ENCODE measurements at places on chromosomes 5 and 9. TPM values are rescaled to one million over a fixed set of nuclear protein-coding genes. Genes with fewer than 3 reads are reported as not detected.

NME5 gene
- total RNA-seq, result 6.9 TPM

FAM200C gene
- total RNA-seq, result 11.8 TPM

SOHLH1 gene
- not detected for total RNA-seq

SLC2A6 gene
- total RNA-seq, result 4.0 TPM

F12 gene
- total RNA-seq, result 0.29 TPM

PCDHB8 gene
- 2.6 TPM for total RNA-seq

TICAM2 gene
- 2.9 TPM for total RNA-seq

DAB2IP gene
- 39.9 TPM for total RNA-seq

PCDHGC4 gene
- total RNA-seq, result 9.6 TPM
